ENCODE measurements at places on chromosomes 1 and 21. TPM values are rescaled to one million over a fixed set of nuclear protein-coding genes. Genes with fewer than 3 reads are reported as not detected.

- DNase-seq: no peak
Observed at GRCh38 chr1:228015276-228016180, 8.7 kb downstream of the WNT3A start.

Gene TMCC2
- total RNA-seq: 1.4 TPM

DNA sequence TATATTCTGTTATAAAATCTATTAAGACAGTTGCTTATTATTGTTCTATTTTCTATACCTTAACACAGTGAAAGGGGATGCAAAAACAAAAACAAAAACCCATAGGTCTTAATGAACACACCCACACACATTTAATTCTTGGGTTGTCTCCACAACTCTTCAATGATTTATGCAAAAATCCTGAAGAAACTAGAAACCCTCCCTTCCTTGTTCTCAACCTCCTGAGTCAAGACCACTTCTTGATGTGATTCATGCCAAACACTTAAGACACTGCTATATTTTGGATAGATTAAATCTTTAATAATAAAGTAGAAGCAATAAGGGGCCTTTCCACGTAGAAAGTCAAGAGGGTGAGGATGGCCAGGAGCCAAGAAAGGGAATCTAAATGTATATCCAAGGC is 23.4 kb downstream of the SCAF4 start:
- no peak for DNase-seq

GRCh38 chr1:53959664-53960250 is 13.6 kb downstream of the LRRC42 start:
- DNase-seq: no peak

- no peak for DNase-seq
Observed at GRCh38 chr1:24745711-24746413, 615 bp downstream of the CLIC4 start.

DNA sequence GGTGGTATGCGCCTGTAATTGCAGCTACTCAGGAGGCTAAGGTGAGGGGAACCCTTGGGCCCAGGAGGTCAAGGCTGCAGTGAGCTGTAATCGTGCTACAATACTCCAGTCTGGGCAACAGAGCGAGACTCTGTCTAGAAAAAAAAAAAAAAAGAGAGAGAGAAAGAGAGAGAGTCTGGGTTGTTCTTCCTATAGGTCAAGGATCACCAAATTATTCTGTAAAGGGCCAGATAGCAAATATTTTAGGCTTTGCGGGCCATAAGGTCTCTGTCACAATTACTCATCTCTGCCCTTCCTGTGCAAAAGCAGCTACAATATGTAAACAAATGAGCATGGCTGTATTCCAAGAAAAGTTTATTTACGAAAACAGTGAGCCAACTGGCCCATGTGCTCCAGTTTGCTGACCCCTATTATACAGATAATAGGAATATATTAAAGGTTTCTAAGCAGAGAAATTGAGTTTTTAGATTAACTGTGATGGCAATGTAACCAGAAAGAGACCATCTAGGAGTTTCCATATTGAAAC is 2.1 kb downstream of the SASS6 start:
- no peak for DNase-seq

DNA sequence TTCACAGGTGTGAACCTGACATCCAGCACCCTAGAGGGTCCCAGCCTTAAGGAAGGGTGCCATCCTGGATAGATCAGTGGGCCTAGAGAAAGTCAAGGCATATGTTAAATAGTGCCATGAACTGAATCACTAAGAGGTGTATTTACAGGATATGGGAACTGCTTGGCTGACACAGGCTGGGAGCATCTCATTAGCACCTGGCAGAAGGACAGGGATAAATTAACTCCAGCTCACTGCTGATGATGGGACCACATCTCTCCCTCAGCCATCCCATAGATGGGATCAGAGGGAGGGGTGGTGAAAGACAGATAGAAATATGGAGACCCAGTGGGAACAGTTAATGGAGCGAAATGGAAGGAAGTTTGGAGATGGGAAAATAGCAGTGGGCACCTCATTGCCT is 122.0 kb downstream of the IGSF21 start:
- no peak for DNase-seq

Gene SYCP1
- not detected for total RNA-seq

GRCh38 chr1:6342056-6342455 is 51.5 kb downstream of the ACOT7 start:
- no peak for DNase-seq

Gene DCST1
- total RNA-seq: not detected

Gene CHIA
- total RNA-seq: not detected

Gene CHI3L2
- total RNA-seq: 23.6 TPM

DNA sequence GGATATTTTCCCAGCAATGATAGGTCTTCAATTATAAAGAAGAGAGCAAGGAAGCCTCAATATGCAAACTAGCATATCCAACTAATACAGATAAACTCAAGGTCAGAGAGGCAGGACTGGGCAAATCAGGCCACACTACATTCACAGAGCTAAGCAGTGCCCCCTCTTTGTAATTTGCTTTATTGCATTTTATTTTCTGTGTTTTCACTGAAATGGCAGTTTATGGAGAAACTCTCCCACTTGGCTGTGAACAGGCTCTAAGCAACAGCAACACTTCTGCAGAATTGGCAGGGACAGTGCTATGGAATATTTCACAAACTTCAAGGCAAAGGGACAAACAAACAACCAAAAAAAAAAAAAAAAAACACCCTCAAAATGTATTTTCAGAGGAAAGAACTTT is 93.4 kb upstream of the SOD1 start:
- DNase-seq: no peak

Gene TDRD5
- not detected for total RNA-seq

Gene PYHIN1
- 5.4 TPM for total RNA-seq
